SW480 (cell line): ENCODE measurements at places on chromosomes 1 and 21.

GRCh38 chr1:84862810-84863251, 30.2 kb downstream of the LPAR3 start:
- DNase-seq: no peak

- no peak for DNase-seq
These were observed 192.3 kb upstream of the HMCN1 start for GRCh38 chr1:185541871-185542301.

- DNase-seq: no peak
These were observed 3.9 kb downstream of the SELENBP1 start for GRCh38 chr1:151368393-151369301.

DNA sequence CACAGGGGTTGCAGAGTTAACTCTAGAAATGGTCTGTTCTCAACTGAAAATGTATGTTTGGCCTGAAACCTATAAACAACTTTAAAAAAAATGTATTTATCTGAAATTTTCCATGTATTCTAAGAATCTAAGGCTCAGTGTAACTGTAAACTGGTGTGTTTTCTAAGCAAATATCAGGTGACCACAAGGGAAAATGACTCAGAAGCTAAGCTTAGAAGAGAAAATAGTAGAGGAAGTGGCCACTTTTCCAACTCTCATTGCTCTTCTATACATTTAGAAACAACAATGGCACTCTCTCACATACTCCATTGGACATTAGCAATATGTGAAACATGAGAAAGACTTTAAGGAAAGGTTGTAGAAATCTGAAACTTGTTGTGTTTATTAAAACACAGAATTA, 7.5 kb downstream of the TNFSF18 start:
- DNase-seq: peak; percentile 64
